Eye (tissue), 1 donor: ENCODE measurements at places on chromosomes 1 and 21.
A peak's percentile ranks its signal among the peaks of the same experiment; 100 is the strongest.

GRCh38 chr21:36735201-36735515 lies 36.2 kb downstream of the SIM2 start:
- DNase-seq, result no peak

DNA sequence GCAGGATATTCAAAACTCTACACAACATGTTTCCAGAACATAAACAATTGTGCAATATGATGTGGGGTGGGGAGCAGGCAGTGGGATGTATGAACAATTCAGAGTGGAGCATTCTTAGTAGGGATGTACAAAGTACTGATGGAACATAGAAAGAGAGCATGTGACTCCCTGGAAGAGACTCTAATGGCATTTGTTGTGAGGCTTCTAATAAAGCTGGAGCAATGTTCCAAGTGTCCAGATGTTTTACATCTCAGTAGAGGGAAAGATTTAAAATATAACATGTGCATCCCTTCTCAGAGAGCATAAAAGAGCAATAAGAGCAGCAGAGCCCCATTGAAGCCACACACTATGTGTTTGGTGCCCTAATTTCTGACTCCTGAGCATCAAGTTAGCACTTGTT lies 116.5 kb downstream of the BRINP2 start:
- DNase-seq, result no peak

- DNase-seq, result no peak
Observed at GRCh38 chr1:229379846-229380245, 37.0 kb upstream of the CCSAP start.

DNA sequence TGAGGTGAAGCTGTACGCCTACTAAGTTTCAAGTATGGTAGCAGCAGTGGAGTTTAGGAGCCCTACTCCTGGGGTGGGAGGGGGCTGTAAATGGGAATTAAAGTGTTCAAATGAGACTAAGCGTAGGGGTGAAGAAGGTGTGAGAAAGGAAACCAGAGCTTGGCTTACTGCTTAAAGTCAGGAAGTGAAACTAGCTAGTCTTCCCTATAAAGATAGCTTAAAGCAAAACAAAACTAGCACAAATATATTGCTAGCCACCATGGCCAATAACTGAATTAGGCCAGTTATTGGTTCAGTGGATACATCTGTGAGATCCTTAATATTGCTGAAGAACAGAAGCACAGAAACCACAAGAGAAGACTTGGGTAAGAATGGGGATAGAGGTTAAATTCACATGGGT lies 492.2 kb upstream of the PKN2 start:
- no peak for DNase-seq

DNA sequence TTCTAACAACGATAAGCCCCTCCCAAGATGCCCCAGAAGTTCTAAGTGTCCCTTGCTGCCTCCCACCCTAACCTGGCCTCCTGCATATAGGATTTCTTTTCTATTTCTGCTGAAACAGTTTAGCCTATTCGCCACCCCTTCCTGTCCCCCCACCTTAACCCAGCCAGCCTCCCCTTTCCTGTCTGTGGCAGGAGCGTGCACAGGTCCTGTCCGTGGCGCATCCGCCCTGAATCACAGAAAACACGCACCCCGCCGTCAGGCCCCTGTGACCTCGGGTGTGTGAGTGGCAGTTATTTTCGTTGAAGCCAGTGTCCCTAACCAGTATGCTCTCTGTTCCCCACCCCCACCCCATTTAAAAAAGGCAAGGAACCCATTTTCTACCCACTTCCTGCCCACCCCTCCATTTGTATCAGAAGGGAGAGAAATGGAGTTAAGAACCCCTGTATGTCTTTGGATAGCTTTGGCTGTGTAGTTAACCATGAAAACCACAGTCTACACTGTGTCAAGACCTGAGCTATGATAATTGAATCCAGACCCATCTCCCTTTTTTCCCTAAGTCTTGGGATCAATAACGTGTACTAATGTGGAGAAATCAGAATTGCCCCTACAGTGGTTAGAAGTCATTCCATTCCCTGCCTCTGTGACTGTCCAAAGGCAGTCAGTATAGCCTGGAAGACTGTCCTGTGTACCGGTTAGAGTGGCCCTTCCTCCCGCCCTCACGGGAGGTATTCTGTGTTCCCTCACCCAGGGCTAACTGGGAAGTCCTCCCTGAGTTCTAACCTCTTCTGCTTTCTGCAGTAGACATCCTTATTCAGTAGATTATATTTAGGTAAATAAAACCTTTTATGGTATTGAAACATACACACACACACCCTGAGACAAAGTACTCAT lies 1.8 kb downstream of the PLEKHO1 start:
- DNase-seq, result peak; percentile 33

- no peak for DNase-seq
Observed at GRCh38 chr1:225950905-225951497, 10.0 kb upstream of the LEFTY2 start.

GRCh38 chr21:35838350-35838749 lies 222.0 kb downstream of the SETD4 start:
- no peak for DNase-seq

DNA sequence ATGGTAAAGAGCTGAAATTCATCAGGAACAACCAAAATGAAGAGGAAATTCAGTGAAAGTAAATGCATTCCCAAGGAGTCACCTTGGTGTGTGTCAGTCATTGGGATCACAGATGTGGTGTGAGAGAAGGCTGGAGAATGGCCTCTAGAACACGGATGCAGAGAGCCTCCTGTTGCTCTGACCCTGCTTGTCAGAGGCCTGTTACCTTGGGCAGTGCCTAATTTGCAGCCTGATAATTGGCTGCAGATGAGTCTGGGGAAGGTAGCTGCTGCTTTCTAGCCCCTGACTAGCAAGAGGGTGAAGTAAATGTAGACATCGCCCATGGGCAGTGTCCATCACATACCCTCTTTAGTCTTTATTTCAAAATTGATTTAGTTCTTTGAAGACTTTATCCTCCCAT lies 3.3 kb downstream of the GCSAML start:
- DNase-seq, result no peak

DNA sequence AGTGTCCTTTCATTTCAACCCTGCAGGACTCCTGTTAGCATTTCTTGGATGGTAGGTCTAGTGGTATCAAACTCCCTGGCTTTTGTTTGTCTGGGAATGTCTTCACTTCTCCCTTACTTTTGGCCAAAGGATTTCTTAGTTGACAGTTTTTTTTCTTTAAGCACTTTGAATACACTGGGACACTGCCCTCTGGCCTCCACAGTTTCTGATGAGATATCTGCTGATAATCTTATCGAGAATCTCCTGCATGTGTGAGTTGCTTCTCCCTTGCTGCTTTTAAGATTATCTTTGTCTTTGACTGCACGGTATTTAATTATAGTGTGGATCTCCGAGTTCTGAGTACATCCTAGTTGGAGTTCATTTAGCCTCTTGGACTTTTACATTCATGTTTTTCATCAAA lies 13.3 kb downstream of the UTS2 start:
- DNase-seq, result no peak

DNA sequence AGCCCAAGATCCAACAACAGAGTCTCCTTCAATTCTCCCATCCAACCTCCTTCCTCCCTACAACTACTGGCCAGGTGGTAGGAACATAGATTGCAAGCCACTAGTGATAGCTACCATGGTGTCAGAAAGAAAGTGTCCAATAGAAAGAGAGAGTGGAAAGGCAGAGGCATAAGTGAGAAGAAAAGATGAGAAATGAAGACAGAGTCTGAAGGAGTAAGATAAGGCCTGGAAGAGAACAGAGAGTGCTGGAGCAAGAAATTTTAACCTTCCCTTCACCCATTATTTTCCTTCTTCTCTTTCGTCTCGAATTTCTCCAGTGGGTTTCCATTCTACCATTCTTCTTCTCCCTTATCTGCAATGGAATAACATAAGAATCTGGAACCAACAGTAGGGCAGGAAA lies 57.9 kb downstream of the CDC42BPA start:
- DNase-seq, result no peak

DNA sequence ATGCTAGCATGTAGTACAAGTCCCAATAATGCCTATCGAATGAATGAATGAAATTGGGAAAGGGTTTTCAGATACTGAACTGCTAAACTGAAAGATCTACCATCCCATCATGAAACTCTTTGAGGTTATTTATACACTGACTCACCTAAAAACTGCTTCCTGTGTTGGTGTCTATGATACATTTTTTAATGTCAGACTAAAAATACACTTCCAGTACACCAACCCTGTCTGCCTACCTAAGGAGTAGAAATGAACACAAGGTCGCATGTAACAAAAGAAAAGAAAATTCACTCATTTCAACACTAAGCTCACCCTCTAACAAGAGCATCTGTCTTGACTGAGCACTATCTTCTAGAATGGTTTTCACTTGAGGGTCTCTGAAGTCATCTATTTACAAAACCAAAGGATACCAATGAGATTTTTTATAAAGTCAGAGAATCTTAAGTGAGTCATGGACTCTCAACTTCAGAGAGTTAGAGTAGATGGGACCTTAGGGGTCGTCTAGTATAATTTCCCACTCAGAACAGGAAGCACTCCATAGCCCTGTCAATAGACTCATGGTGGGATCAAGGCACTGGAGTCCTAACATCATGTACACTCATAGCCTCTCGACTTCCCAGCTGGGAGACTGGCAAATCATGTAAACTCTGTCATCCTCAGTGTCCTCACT lies 53.4 kb downstream of the WLS start:
- no peak for DNase-seq

GRCh38 chr21:34827445-34828235 lies 158.8 kb downstream of the CLIC6 start:
- no peak for DNase-seq
